A172 (cell line): ENCODE measurements at places on chromosomes 5 and 9.

DNA sequence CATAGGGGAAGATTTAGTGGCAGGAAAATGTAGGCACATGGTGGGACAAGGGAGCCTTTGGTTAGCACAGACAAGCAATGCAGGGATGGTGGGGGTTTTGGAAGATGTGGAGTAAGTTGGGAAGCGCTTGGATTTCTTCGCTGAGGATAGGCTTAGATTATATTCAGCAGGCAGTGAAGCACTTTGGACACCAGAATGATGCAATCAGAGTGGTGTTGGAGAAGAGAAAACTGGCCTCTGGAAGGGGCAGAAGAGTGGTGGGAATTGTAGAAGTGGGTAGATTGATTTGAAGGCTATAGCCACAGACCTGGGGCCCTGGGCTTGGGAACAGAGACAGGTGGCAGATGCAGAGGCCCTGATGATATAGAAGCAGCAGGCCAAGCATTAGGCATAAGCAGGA is 28.3 kb downstream of the SLC25A48 start:
- no peak for DNase-seq

DNA sequence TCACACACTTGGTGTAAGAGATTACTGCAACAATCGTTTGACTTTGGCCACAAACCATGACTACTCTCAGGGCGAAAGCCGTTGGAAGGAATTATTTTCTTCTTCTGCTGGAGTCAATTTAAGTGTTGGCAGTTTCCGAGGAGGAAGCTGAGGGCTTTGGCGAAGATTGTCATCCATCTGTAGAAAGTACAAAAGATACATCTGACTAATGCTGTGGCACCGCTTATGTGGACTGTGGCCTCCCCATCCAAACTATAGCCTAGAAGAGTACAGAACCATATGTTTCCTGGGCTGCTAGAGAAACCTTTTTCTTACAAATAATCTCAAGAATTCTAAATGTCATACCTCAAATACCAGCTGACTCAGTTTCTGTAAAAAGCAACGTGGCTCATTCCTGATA is 7.4 kb downstream of the MTX3 start:
- no peak for DNase-seq

- no peak for DNase-seq
Measured at GRCh38 chr5:61678966-61679365, 346.9 kb downstream of the ZSWIM6 start.

DNA sequence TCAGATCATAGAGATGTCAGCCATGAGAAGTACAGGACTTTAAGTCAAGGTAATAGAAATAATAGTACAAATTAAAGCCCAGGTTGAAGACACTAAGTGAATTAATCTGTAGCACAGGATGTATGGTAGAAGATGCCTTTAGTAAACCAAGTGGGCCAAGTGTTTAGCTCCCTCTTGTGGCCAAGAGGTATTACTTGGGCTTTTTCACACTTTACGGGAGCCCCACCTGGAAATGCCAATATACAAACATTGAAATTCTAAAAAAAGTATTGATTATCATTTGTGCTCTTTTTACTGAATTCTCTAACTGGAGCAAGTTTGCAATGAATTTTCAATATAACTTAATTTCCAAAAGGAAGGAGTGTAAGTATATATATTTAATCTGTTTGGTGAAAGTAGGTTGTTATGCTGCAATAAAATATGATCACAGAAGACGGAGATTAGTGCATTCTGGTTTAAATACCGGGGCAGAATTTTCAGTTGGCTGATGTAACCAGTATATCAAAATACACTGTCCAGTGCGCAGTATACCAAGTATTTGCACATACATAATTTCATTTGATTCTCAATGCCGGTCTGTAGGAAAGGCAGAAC is 84.7 kb downstream of the PARP8 start:
- peak; percentile 25 for DNase-seq

DNA sequence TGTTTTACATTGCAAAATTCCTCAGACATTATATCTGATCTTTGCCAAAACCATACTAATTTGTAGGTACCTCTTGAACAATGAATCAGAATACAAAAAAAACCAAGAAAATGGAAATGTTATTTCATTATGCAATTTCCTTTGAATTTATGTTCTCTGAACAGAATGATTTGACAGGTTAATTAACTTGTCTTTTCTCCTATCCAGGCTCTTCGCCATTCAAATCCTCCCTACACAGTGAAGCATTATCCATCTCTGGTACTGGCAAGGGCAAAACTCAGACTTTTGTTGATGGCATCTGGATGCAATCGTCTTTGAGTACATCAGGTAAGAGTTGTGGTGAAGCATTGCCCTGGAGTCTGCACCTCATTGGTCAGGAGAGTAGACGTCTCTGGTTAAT is 655.7 kb upstream of the ITGA1 start:
- DNase-seq = no peak

DNA sequence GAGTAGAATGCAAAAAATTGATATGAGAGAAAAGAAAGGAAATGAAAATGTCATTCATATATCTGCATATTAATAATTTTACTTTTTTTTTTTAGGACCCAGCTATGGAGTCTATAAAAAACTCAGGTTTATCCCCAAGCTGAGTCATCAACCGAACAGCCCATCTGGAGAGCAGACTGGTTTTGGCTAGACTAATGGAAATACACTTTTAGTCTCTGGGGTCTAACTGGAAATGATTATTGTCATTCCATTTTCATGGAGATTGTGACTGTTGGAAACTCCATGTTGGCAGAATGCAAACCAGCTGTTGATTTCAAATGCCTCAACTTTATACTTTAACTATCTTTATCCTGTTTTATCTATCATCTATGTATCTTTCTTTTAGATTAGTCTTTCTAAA is 28.7 kb downstream of the ANXA1 start:
- peak; percentile 48 for DNase-seq

- DNase-seq = no peak
Measured at GRCh38 chr9:93295031-93295430, 111.1 kb downstream of the WNK2 start.

DNA sequence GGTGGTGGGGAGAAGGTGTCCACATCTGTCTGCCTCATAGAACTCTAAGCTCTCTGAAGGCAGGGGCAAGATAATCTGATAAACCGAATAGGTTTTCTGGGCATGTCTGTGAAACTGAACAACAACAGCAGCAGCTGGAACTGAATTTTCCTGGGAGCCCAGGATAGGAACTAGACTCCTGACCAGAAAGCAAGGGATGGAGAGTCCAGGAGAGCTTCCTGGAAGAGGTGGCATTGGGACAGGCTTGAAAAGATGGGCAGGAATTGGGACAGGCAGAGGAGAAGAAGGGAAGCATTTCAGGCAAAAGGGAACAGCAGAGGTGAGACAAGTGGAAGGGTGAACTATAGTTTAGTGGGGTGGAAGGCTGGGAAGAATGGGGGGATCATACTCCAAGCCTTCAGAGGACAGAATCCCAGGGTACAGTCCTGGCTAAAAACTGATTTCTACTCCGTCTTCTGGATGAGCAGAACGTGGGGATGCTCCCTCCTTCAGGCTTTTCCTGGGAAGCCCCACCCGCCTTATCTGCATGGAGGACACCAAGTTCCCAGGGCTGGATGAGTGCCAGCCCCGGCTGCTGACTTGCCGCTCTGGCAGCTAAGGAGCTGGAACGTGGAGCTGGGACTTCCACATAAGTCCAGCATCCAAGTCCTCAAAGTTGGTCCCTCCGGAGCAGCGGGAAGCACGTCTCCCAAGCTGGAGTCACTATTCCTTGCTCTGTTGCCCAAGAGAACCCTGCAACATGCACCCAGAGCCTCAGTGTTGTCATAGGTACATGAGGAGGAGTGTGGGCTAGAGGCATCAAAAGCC is 13.9 kb upstream of the KIF12 start:
- peak; percentile 44 for DNase-seq

GRCh38 chr9:69380301-69380700 is 55.3 kb downstream of the ENTREP1 start:
- DNase-seq = no peak

- peak; percentile 45 for DNase-seq
Measured at GRCh38 chr9:135906291-135907005, 898 bp downstream of the CAMSAP1 start.

GRCh38 chr9:89961616-89962341 is 357.0 kb downstream of the GADD45G start:
- no peak for DNase-seq

GRCh38 chr9:5982317-5982716 is 33.1 kb downstream of the RANBP6 start:
- no peak for DNase-seq

DNA sequence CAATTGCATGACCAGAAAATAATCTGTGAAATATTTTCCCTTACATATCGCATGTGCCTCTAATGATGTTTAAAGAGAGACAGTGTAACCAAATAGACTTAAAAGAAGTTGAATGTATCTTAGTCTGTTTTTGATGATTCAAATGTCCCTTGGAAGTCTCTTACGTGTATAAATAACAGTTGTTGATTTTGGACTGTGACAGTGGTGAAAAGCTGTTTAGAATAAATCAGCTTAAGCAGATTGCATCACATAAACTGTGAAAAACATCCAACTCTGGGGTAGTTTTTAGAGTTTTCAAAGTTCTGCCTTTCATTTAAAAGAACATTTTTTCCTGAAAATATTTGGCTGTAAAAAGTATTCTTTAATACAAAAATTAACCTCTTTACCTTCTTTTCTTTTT is 301.1 kb downstream of the PRR16 start:
- no peak for DNase-seq

GRCh38 chr5:35847961-35848360 is 8.7 kb upstream of the IL7R start:
- DNase-seq = no peak

GRCh38 chr5:17127743-17128231 is 89.6 kb upstream of the BASP1 start:
- DNase-seq = peak; percentile 79

GRCh38 chr5:10288592-10289219 is 19.0 kb downstream of the CMBL start:
- no peak for DNase-seq

DNA sequence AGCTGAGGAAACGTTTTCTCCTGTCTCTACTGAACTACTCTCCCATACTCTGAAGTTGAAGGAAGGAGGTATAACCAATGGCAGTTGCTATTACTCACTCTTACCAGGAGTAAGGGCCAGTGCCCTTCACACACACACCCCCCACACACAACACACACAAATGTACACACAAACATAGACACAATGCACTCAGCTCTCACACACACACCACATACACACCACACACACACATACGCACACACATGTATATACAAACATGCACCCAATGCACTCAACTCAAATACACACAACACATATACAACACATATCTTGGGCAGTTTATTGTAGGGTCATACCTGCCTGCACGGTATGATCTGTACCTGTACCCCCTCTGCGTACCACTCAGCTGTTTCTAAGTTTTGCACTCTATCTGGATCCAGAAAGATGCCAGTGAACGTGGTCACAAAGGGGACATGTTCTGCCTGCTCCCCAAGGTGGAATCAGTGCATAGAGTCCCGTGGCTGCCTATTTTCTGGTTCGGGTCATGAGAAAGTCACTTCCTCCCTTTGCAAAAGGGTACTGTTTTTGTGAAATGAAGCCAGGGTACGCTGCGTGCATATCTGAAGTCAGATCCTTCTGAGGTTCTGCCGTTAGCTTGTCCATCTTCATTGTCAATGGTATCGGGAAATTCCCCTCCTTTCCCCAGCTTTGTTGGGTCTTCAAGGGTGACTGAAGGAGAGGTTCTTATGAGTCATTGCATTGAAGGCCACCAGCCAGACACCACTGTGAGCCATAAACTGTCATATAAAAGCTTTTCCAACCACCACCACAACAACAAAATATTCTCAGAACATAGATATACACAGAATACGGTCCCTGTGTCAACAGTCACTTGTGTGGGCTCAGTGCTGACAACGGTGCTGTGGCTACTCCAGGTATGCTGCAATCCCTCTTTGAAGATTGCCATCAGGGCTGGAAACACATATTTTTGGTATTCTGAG is 131.9 kb downstream of the UGCG start:
- DNase-seq = no peak

DNA sequence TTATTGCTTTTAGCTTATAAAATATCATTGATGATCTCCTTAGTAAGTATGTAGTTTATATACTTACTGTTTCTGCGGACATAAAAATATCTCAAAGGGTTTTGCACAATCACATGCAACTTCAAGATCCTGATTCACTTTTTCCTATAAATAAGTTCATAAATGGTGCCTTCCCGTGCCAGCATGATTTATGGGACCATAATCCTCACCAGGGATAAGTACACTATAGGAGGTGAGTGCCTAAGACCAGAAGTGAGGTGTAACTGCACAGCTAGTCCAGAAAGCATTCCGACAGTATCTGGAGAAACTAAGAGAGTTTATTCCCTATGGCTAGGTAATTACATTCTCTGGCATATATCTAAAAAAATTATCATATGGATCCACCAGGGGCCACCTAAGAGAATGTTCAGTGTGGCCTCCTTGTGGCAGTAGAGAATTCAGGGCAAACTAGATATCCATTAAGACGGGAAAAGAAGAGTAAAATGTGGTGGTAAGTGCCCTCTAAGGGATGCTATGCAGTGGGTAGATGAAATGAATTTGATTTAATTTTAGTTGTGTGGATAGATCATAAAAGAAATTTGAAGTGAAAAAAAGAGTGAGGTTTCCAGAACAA is 402.5 kb upstream of the SLC24A2 start:
- no peak for DNase-seq

GRCh38 chr5:145739843-145740242 is 95.3 kb downstream of the PRELID2 start:
- no peak for DNase-seq

DNA sequence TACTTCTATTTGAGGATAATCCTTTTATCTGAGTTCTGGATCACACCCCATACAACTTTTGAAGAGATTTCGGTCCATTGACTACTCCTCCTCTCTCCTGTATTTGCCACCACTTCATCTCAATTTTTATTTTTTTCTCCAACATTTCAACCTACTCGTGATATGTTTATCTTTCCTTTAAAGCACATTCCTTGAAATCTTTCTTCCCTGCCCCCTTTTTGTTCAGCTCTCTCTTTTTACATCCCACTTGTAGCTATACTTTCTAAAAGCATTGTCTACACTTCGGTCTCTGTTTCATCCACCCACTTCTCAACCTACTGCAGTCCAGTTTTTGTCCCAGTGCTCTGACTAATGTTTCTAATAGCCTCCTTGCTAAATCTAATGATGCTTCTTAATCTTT is 299.4 kb downstream of the PSAT1 start:
- DNase-seq = no peak

DNA sequence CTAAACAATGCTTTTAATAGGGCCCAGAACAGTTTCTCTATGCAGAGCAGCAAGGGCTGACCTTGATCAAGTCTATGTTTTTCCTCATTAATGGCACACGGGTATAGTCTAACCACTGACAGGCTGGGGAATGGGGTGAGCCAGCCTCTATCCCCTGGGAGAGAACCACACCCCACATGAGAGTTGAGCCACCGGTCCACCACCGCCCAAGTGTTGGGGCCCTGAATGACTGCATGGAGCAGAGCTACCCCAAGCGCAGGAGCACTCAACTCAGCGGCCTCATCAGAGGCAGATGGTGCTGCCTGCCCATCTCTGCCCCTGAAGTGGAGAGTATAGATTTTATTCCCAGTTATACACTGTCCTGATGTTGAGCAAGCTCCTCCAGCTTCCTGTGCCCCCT is 247.9 kb upstream of the IRX1 start:
- DNase-seq = no peak
